Germinal center (tissue), 1 donor: ENCODE measurements at places on chromosomes 3 and 15.

DNA sequence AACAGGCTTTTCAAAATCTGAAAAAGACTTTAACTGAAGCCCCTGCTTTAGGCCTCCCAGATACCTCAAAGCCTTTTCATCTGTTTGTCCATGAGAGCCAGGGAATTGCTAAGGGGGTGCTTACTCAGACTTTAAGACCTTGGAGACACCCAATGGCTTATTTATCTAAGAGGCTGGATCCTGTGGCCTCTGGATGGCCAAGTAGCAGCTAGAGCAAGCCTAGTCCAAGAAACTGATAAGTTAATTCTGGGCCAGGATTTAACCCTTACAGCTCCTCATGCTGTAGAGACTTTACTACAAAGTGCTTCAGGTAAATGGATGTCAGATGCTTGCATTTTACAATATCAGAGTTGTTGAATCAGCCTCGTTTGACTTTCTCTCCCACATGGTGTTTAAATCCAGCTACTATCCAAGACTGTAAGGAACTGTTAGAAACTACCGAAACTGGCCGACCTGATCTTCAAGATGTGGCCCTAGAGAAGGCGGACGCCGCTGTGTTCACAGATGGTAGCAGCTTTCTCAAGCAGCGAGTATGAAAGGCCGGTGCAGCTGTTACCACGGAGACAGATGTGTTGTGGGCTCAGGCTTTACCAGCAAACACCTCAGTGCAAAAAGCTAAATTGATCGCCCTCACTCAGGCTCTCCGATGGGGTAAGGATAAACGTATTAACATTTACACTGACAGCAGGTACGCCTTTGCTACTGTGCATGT lies 3.3 kb downstream of the DET1 start:
- no peak for DNase-seq

GRCh38 chr15:89847101-89847500 lies 32.4 kb upstream of the ANPEP start:
- no peak for DNase-seq

GRCh38 chr15:84598250-84598649 lies 2.6 kb upstream of the ZSCAN2 start:
- DNase-seq = peak; percentile 70

DNA sequence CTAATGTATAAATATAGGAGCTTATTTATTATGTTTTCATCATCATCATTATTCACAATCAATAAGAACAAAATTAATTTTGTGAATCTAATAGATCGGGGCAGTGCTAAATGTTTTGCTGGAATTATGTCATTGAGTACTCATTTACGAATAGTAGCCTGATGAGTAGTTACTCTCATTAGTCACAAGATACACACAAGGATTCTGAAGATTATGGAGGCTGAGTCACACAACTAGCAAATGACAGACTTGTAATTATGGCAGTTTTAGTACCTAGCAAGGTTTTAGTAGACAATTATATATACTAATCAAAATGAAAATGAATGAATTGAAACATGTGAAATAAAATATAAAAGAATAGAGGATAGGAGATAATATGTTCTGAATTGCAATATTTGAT lies 954.2 kb downstream of the CADM2 start:
- no peak for DNase-seq

DNA sequence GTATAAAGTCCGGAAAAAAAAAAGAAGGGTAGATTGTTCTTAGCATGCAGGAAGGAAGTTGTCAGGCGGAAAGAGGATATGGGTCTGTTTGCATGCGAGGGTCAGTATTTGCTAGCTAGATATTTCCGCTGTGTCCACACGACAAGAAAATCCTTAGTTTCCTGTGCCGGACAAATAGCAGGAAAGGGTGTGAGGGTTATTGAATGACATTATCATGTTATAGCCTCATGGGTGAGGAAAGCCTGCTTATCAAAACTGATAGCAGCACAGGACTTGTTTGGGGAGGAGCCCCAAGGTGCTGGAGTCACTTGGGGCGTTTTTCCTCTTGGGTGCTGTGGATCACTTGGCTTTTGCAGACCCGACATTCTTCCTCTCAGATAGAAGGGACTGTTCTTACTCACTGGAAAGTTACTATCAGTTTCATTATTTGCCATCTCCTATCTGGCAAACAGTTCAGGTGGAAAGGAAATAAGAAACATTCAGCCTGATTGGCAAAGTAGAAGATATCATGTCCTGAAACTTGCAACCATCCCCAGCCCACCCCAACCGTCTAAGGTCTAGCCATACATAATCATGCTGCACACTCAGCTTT lies 127.2 kb upstream of the DPH6 start:
- DNase-seq = no peak

- no peak for DNase-seq
These were observed 9.7 kb downstream of the TPM1 start for GRCh38 chr15:63052077-63052841.
